ENCODE measurements at places on chromosomes 2 and 18.
A peak's percentile ranks its signal among the peaks of the same experiment; 100 is the strongest.

GRCh38 chr2:222608081-222608480, 47.8 kb downstream of the FARSB start:
- DNase-seq, result no peak

DNA sequence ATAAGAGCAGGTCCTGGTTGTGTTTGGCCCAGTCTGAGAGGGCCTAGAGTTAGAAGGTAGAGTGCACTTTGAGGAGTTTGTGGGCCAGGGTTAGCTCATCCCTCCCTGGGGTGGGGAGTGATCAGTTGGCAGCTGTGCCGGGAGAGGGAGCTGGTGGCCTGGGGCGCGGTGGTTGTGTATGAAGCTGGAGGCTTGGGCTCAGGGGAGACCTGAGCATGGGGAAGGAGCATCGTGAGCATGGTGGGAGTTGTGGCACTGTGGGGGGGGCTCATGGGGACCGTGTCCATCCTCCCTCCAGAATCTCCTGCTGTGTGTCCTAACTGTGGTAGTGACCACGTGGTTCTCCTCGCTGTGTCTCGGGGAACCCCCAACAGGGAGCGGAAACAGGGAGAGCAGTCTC, 13.6 kb downstream of the STK11IP start:
- no peak for DNase-seq

DNA sequence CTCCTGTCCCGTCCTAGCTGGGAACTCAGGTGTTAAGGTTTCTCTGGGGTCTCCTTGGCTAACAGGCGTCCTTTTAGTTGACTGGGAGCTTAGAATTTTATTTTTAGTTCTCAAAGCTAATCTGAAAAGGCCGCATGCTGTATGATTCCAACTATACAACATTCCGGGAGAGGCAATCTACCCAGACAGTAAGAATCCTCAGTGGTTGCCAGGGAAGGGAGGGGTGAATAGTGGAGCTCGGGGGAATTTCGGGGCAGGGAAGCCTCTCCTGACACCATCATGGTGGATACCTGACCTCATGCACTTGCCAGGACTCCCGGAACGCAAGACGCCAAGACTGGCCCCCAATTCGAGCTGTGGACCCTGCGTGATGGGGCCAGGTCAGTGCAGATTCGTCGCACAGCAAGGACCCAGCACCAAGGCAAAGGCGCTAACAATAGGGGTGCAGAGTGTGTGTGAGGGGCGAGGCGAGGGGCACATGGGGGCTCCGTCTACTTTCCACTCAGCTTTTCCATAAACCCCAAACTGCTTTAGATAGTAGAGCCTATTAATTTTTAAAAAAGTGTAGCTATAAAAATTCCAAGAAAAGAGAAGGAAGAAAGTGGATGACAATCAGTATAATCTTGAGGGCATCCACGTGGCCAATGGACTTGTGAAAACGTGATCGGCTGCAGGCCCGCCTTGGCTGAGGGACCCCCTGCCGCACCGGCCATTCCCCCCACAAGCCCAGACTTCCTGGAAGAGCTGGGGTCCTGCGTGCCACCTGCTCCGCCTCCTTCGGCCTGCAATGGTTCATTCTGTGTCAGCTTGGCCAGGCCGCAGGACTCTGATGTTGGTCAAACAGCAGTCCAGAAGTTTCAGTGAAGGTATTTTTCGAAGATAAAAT, 17.3 kb downstream of the PDCD1 start:
- no peak for DNase-seq

DNA sequence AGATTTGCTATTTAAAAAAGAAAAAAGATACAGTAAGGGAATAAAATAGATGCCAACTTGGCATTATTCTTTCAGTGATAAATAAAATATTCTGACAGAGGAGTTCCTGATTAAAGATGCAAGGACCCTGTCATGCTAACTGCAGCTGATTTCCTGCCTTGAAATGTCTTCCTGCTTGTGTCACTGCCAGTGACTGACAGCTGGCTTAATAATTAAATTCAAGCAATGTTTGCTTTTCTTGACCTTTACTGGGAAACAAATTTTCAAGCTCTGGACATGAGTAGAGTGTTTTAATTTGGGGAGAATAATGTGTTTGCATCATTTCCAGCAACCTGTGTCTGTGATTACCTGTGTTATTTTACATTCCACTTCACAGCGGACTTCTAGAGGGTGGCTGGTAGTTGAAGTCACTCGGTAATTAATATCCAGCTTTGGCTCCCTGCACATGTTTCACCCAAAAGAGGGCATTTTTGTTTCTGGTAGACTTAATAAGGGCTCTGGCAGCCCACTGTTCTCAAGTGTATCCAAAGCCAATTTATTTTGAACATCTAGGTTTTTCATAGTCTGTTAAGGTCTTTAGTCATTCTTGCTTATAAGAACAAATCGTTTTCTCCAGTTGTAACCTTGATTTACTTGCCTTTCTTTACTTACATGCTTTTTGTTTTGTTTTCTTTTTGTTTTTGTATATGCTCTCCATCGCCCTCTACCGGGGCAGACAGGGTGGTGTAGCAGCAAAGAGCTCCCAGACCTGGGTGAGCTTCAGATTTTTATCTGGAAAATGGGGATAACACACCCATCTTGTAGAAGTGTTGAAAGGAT, 48.5 kb upstream of the PROKR1 start:
- peak; percentile 15 for DNase-seq

GRCh38 chr2:193442293-193442692, 1247.6 kb upstream of the TMEFF2 start:
- no peak for DNase-seq
